Activated T-cell treated with anti-CD3 and anti-CD28 coated beads, Interleukin-2, amount 50 U/mL, for 4 hours (primary cell): ENCODE measurements at places on chromosomes 2 and 18.
A peak's percentile ranks its signal among the peaks of the same experiment; 100 is the strongest.

GRCh38 chr2:237440819-237441281, 26.9 kb upstream of the COL6A3 start:
- no peak for DNase-seq

DNA sequence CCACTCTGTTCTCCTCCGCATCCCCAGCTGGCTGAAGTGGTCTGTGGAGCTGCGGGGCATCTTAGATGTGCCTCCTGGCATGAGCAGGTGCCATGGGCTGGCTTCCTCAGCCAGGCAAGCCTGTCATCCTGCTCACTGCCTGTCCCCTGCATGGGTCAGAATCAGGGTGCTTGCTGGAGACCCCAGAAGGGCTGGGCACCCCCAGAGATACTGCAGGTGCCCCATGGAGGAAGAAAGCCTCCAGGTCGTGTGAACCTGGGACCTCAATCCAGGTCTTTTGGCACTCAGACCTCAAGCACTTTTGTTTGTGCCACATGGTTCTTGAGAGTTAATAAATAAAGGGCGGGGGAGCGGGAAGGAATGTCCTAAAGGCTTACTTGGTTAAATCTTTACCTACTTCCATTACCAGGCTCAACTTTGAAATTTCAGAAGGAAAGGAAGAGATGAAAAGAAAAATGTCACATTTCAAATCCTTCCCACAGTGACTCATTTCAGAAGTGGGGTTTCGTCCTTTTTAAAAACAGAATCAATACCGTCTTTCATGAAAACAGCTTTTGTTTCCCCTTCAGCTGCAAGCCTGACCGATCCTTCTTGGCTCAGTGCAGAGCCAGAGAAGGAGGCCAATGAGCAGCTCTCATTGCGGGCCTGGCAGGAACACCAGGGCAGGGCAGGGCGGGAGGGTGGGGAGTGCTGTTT, 69.9 kb downstream of the RHOB start:
- no peak for DNase-seq

DNA sequence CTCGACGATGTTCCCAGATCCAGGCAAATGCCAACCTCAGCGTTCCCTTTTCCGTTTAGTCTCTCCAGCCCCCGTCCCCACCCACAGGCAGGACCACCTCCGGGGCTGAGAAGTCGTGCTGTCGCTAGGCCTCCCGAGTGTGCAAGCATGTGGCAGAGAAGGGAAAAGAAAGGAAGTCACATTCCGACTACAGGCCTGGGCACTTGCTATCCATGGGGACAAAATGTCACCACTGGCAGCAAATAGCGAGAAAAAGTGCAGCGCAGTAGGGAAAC, 420 bp downstream of the PIGN start:
- DNase-seq: no peak

DNA sequence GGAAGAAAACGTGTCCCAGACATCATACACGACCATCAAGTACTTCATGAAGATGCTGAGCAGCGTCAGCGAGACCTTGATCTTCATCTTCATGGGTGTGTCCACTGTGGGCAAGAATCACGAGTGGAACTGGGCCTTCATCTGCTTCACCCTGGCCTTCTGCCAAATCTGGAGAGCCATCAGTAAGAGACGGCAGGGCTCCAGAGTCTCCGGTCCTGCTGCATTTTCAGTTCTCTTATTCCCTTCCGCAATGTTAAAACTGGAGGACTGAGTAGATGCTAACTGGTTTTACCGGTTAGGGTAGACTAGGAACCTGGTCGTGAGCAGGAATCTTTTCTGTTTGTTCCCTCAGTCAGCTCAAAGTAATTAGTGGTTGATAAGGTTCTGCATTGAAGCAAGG, 32.3 kb downstream of the SLC9A4 start:
- DNase-seq: no peak

GRCh38 chr18:69980982-69981804, 33.5 kb upstream of the CD226 start:
- no peak for DNase-seq

- no peak for DNase-seq
Measured at GRCh38 chr2:145044491-145044890, 524.6 kb upstream of the ZEB2 start.

GRCh38 chr18:7349181-7349837, 118.4 kb downstream of the LRRC30 start:
- DNase-seq: no peak

DNA sequence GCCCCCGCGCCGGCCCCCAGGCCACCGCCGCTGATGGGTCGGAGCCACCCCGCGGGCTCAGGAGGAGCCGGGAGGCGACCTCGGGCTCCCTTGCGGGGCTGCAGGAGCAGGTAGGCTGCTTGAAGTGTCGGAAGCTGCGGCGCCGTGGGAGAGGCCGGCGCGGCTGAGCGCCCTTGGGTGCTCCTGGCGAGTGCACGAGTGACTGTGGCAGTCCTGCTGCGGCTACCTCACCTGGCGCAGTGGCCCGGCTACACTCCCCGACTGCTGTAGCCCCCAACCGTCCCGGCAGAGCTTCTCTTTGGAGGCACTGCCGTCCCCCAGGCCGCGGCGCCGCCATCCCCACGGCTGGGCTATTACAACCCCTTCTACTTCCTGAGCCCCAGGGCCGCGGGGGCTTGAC, 10.0 kb upstream of the LYPD6 start:
- no peak for DNase-seq

- DNase-seq: no peak
Measured at GRCh38 chr18:12654971-12655370, 2.9 kb downstream of the SPIRE1 start.

DNA sequence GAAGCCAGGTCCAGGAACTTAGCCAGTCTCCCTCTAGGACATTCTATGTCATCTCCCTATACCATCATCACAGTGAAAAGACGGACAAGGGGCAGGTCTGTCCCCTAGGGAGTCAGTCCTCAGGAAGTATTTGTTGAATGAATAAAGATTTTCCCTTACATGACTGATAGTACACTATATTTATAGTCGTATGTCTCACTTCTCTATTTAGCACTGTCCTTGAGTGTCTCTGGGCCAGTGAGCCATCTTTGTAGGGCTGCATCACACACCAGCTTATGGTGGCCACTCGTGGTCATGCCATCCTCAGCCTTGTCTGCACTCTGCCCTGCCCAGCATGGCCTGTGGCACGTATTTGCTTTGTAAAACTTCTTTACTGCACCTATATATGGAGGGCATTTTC, 25.8 kb downstream of the PTPN18 start:
- DNase-seq: no peak

DNA sequence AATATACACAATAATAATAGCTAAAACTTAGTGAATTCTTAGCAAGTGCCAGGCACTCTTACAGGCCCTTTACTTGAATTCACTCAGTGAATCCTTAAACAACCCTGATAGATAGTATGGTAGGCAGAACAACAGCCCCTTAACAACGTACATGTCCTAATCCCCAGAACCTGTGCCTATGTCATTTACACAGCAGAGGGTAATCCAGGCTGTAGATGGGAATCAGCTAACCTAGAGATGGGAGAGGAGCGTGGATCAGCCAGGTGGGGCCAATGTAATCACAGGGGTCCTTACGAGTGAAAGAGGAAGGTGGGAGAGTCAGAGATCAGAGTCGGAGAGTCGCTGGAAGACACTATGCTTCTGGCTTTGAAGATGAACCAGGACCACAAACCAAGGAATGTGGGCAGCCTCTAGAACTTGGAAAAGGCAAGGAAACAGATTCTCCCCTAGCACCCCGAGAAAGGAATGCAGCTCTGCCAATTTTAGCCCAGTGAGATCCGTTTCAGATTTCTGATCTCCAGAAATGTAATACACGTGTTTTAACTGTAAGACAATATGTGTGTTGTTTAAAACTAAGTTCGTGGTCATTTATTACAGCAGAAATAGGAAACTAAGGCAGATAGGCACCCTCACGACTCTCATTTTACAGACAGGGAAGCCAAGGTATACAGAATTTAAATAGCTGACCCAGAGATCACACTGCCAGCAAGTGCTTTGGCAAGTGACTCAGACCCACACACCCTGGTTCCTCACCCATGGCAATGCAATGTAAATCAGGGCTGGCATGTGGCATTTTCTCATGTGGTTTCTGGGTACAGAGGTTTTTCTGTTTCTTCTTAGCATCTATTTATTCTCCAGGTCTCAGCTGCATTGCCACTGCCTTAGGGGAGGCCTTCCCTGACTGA, 68.9 kb downstream of the DOCK10 start:
- peak; percentile 34 for DNase-seq

DNA sequence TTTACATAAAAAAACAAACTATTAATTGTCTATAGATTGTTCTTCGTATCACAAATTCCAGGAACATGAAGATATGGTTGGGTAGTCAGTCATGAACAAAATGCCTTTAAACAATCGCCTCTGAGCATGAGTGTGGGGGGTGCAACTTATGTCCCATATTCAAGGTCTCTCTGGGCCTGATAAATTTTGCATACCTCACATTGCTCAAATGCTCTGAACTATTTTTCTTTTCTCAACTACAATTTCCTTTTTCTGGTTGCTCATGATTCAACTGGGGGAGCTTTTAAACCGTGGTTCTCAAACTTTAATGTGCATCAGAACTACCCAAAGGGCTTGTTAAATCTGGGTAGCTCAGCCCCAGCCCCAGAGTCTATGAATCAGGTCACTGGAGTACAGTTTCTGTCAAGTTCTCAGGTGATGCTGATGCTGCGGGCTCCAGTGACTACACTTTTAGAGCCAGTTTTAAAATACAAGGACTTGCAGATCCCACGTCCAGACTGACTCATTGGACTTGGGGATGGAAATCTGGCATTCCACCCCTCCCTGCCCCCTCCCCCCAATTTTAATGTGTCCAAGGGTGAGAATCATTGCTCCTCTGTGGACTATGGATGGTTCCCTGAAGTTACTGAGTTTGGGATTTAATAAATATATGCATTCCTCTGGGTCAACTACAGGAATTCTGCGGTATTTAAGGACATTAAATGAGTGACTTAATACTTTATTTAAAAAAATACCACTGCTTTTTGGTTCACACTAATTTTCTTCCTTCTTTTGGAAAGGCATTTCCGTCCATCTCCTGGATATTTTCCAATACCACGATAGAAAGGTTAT, 1.5 kb upstream of the GPD2 start:
- DNase-seq: no peak

- no peak for DNase-seq
Measured at GRCh38 chr2:204051984-204052556, 115.5 kb downstream of the ICOS start.

DNA sequence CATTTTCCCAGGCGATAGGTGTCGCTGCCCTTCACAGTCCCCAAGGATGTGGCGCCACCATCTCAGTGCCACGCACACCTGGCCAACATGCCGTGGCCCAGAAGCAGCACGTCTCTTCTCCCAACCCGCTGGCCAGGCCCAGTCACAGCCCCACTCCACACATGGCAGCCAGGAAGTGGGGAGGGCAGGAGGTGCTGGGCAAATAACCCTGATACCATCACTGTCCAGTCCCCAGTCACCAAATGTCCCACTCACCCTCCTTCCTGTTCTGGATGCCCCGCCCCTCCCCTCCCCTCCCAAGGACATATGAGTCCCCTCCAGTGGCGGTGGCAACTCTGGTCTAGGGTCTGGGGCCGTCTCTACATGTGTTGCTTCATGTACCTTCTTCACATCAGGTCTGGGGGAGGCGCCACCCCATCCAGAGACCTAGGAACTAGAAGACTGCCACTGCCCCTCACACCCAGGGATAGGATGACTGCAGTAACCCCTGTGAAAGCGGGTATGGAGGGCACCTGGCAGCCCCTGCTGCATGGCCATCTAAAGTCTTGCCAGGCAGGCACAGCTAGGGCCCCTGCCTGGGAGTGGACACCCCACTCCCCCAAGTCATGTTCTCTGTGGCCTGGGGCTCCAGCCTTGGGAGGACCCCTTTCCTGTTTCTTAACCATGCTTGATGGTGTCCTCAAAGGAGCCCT, 7.3 kb upstream of the CAPN10 start:
- no peak for DNase-seq

- DNase-seq: no peak
Measured at GRCh38 chr2:62238236-62238635, 42.3 kb downstream of the B3GNT2 start.

DNA sequence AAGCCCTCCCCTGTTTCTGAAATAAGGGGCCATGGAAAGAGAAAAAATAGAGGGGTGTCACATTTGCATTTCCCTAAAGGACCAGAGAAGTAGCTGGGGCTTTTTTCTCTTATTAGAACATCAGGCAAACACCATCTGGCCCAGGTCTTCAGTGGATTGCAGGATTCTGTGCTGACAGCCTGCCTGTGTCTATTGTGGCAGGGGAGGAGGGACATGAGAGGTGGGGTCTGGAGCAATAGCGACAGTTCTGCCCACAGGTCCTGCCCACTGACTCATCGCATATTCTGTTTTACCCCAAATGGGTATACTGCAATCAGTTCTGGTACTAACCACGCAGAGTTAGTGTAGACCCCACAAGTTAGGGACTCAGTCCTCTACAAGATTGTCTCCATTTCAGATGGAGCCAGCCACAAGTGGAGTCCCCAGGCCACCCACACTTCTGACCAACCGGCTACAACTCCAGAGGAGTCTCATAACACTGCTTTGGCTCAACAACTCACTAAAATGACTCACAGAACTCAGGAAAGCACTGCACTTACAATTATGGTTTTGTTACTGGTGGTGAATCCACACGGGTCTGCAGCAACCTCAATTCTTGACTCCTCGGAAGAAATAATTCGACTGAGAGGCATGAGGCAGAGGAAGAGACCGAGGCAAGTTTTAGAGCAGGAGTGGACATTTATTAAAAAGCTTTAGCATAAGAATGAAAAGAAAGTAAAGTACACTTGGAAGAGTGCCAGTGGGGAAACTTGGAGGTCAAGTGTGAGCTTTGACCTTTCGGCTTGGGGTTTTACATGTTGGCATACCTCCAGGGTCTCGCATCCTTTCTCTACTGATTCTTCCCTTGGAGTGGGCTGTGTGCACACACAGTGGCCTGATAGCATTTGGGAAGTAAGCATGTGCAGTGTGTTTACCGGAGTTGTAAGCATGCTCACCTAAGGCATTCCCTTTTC, 146.4 kb upstream of the SPATS2L start:
- DNase-seq: no peak

DNA sequence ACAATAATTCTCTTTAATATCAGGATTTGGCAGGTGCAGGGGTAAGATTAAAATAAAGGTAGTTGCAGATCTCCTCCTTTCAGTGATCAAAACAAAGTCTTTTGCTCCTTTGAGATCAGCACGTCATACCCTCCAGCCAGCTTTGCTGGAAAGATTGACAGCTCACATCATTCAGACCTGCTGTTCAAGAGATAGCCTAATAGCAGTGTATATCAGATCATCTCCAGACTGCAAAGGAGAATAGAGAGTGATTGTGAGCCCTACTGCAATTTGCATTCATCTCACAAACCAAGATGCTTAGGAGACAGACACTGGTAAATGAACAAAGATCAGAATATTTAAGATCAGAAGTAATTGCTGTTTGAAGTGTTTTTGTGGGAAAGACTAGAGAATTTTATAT, 135.8 kb upstream of the DSEL start:
- DNase-seq: no peak
